ENCODE measurements at places on chromosomes 12 and 14. TPM values are rescaled to one million over a fixed set of nuclear protein-coding genes. Genes with fewer than 3 reads are reported as not detected.

- peaks cover 2% of the 10 kb centered on the region for H3K4me1 ChIP-seq
- no peak for DNase-seq
- peaks cover 6% of the 10 kb centered on the region for H3K36me3 ChIP-seq
- H3K4me3 ChIP-seq = no peak overlapping the region
These were observed 5.9 kb downstream of the VAMP1 start for GRCh38 chr12:6464531-6464930.

DNA sequence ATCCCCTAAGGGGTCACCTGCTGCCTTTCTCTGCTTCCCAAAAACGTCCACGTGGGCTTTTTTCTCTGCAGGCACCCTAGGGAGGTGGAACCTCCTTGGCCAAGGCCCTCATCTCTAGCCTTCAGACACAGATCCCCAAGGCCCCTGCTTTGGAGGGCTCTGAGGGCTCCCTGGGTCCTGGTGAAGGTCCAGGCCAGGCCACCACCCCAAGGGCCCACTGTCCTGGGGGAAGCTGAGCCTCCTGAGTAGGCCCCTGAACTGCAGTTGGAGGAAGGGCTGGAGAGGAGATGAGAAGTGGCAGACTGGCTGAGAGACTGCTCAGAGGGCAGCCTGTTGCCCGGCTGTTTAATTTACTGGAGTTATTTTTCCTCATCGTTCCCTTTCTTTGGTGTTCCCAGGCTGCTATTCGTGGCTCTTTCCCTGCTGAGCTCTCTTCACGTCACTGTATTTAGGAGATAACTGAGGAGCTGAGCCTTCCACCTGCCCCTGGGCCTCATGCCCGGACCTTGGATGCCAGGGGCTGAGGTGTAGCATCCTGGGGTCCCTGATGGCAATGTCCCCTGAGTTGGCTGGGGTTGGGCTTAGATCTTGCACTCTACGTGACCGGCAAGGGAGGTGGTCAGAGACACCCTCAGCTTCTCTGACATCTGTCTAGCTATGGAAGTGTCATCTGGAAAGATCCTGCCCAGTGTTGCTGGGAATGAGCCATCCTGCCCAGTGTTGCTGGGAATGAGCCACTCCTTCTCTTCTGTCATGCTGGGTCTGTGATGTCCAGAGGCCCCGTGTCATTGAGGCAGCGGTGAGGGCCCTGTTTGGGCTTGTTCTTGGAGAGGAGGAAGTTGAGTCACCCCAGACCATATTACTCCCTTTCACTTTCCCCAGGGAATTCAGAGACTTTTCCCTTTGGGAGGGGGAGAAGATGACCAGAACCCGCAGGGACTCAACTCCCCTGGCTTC is 139.8 kb downstream of the TSPAN9 start:
- peaks cover 42% of the 10 kb centered on the region for H3K4me1 ChIP-seq
- no peak overlapping the region for H3K27ac ChIP-seq
- peaks cover 2% of the 10 kb centered on the region for H3K27me3 ChIP-seq
- DNase-seq = no peak
- H3K4me3 ChIP-seq = no peak overlapping the region

The FSCB gene
- not detected for total RNA-seq

DNA sequence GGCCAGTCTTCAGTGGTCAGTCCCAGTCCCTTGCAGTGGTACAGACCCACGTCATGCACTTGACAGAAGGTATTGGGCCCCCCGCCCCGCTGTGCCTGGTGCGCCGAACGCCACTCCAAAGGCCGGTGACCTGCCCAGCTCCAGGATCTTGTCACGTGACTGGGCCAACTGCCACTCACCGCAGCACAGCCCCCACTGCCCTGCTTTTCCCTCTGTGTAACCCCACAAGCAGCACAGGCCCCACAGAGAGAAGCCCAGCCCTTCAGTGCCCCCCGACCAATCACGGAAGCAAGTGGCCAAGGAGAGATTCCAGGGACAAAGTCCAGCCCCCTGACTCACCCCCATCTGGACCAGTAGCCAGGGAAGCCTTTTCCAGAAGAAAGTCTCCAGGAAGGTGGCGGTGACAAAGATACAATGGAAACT is 498 bp downstream of the GPR132 start:
- no peak for DNase-seq
- H3K4me3 ChIP-seq = no peak overlapping the region
- no peaks in the 10 kb centered on the region for H3K27me3 ChIP-seq
- H3K27ac ChIP-seq = no peak overlapping the region

- no peak for DNase-seq
- H3K36me3 ChIP-seq = peaks cover 56% of the 10 kb centered on the region
- no peak overlapping the region for H3K4me3 ChIP-seq
- no peaks in the 10 kb centered on the region for H3K27me3 ChIP-seq
These were observed 23.6 kb upstream of the ATF1 start for GRCh38 chr12:50740307-50740706.

The PPP1R12A gene
- 106 TPM for total RNA-seq

Measured in mesothelial cell of epicardium (in vitro differentiated cells).